ENCODE measurements at places on chromosomes 13 and 19.

DNA sequence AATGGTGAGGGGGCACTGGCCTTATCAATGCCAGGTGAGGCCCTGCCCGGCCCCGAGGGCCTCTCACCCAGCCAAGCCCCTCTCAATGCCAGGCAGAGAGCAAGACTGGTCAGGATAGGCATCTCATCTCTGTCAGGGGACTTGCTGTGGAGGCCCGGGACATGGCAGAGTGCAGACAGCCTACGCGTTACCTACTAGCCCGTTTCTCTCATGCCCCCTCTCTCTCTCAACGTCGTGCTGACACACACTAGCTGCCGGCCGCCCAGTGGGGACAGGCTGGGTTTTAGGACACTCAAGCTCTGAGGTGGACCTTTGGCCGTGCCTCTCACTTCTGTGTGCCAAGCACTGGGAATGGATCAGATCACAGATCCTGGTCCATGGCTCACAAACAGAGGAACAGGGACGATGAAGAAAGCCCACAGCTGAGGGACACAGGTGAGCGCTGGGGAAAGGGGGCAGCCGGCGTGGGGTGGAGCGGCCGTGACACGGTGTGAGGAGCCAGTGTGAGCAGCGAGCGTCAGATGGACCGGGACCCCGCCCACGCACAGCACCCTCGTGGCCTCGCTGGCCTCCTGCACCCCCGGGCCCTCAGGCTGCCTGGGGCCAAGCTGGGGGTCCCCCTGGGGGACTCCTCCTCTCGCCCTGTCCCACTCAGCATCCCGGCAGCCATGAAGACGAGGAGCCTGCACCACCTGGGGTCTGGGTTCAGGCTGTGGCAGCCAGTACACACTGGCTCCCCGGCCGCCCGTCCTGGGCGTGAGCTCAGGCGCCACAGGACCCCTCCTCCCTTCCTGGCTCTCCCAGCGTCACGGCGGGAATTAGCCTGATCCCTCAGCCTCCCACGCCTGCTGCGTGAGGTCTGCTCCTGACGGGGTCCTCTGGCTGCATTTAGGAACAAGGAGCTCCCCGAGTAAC is 76.9 kb upstream of the C13orf46 start:
- DNase-seq, result no peak

GRCh38 chr13:21879263-21879914 is 208.5 kb downstream of the FGF9 start:
- no peak for DNase-seq

- peak; percentile 21 for DNase-seq
These were observed 1.4 kb upstream of the GIPC1 start for GRCh38 chr19:14497228-14497921.

DNA sequence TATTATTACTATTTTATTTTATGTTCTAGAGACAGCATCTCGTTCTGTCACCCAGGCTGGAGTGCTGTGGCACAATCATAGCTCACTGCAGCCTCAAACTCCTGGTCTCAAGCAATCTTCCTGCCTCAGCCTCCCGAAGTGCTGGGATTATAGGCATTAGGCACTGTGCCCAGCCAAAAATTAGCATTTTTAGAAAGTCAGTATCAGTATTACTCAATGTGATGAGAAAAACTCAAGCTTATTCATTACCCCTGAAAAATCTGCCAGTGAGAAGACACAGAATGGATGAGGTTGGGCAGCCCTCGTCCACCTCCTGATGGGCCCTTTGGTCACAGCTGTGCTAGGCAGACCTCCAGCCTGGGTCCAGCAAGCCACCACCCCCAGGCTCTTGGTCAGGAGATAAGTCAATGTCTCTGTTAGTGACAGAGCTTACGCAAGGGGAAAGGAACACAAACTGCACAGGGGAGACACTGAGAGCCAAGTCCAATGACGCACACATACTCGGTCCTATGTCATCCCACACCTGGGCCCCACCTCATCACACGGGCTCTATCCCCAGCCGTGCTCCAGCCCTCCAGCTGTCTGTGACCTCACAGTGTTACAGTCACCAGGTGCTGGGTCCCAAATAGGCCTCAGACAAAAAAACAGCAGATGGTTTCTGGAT is 19.8 kb downstream of the PEPD start:
- no peak for DNase-seq

DNA sequence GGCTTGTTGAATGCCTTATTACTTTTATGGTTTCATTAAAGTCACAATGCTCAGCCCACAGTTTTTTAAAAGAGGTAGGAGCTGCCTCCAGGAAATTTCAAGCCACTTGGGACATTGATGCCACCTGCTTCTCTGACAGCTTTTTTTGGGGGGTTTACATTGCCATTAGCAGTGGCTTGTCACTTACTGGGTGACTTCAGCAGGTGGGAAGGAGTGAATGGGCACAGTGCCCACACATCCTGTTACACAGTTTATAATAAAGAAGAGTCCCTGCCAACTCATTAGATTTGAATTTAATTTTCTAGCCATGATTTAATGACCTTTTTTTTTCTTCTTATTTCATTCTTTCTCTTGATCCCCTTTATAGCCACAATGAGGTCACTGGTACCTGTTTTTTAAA is 61.0 kb downstream of the NHLRC3 start:
- no peak for DNase-seq

GRCh38 chr13:97853550-97853949 is 99.9 kb upstream of the IPO5 start:
- DNase-seq, result no peak

DNA sequence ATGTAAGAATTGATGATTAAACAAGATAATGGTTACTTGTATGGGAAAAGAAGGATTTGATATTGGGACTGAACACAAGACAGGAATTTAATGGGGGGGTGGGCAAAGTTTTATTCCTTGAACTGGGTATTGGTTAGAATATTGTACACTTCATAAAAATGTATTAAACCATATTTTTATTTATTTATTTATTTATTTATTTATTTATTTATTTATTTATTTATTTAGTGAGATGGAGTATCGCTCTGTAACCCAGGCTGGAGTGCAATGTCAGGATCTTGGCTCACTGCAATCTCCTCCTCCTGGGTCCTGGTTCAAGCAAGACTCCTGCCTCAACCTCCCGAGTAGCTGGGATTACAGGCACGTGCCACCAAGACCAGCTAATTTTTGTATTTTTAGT is 287.1 kb upstream of the SLITRK5 start:
- no peak for DNase-seq

DNA sequence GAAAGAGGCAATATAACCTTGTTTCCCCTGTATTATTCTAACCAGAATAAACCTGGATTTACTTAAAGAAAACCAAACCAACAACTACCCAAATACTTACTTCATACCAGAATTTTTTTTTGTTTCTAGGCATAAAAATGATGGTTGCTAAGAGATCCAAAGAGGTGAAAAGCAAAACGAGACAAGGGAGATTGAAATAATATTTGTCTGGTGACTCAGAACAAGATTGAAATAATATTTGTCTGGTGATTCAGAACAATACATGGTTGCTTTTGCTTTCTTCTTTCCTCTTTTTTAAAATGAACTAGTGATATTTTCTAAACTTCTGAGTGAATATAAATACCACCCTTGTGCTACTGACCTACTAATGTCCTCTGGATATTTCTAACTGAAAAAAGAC is 592.9 kb downstream of the KCTD12 start:
- no peak for DNase-seq

GRCh38 chr13:96958286-96958891 is 35.9 kb downstream of the OXGR1 start:
- DNase-seq, result peak; percentile 27

DNA sequence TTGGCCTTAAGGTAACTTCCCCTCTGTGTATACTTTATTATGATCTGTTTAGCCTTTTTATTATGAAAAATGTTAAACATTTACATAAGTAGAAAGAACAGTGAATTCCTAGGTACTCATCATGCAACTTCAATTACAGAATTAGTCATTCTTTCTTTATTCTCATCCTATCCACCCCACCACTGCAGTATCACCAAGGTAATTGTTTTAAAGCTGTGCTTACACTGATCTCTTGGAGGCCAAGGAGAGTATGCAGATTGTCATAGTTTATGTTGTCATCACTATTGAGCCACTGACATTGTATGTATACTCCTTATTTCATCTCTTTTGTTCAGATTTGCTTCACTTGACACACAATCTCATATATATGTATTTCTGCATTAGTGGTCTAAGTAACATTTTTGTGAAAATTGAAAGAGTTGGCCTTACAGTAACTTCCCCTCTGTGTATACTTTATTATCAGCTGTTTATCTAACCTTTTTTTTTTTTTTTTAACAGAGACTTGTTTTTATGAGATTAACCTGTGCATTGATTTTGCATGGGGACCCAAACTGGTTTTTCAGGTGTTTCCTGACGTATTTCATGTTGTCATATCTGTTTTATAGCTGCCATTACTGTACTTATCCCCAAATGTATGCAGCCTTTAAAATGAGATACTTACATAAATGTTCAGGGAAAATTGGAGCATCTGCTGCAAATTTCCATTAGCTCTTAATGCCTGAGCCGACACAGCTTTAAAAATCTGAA is 4.5 kb downstream of the ZNF507 start:
- no peak for DNase-seq

GRCh38 chr13:36332986-36333385 is 13.2 kb downstream of the SPART start:
- no peak for DNase-seq

GRCh38 chr19:14073261-14073924 is 807 bp downstream of the MISP3 start:
- DNase-seq, result peak; percentile 74

DNA sequence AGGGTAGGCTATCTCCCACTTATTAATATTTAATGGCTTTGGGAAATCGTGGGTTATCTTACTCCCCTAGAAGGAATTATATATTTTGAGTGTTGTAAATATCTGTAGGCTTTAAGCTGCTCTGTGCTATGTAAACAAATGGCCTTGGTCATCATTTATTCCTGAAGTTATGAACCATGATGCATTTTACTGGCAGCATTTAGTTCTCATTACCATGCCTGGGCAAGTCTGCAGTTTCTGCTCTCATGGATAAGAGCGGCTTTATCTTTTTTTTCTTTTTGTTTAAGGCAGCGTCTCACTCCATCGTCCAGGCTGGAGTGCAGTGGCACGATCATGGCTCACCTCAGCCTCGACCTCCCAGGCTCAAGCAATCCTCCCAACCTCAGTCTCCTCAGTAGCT is 156.1 kb downstream of the IRS2 start:
- DNase-seq, result no peak

- DNase-seq, result no peak
These were observed 24.7 kb downstream of the IRS2 start for GRCh38 chr13:109761695-109762094.

All from hematopoietic multipotent progenitor cell treated with erythropoietin and hydrocortisone succinate and interleukin-3 and kit ligand, for 8 days (in vitro differentiated cells).